ENCODE measurements at places on chromosomes 5 and 9.

DNA sequence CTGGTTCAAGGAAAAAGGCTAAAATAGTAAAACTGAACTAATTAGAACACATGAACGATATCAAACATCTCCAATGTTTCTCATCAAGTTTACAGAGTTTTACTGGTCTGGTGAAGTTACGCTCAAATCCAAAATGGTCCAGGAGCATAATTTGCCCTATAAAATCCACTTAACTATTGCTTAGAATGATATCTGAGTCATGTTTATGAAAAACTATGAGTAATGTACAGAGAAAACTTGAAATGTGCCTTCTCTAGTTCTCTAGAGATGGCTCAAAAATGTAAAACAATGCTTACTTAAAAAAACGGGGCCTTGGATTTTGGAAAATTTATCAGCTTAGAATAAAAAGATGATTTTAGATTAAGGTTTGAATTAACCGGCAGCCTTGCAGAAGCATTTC lies 108.1 kb downstream of the FBXW11 start:
- DNase-seq, result no peak

DNA sequence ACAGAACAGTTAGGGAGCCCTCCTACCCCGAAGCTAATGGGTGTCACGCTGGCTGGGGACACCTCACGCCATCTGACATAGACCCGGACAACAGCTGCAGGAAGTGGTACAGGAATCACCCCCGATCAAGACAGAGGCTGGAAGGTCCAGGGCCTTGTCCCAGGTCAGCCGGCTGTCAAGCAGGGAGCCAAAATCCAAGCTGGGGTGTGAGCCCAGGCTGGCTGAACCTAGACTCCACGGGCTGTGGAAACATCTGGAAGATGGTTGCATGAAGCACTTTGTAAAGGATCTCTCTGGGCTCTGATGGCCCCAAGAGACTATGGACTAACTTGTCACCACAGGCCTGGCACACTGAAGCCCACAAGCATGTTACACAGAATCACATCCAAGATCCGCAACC lies 68.9 kb upstream of the STXBP1 start:
- no peak for DNase-seq

- DNase-seq, result no peak
Measured at GRCh38 chr9:109857336-109857735, 77.3 kb downstream of the PALM2AKAP2 start.

DNA sequence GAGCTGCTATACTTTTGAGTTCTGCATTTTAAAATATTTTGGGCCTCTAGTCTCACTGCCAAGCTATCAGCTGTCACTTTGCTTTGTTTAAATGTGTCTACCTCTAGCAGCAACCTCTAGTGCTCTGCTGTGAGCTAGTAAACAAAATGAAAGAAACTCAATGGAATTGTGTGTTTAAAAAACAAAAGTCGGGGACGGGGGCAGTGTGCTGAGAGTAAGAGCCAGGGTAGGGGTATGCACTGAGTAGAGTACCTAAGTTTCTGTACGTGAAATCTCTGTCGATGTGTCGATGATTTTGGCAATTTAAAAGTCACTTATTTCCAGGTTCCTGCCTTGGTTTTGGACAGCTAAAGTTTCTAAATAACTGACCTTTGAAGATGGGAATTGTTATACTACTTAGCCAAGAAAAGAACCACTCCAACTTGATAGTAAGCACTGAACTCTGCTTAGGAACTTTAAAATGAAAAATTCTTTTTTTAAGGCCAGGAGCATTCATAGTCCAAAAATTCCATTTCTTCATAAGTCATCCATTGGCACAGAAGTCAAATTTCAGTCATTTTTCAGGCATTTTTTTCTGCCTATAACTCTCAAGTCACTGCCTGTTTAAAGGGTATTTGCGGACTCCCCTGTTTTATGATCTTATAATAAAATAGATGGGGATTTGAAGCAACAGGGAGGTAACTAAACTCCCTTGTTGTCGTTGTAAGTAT lies 111.5 kb downstream of the SAXO1 start:
- DNase-seq, result no peak

- no peak for DNase-seq
Measured at GRCh38 chr9:133372144-133372543, 3.7 kb downstream of the SURF4 start.

DNA sequence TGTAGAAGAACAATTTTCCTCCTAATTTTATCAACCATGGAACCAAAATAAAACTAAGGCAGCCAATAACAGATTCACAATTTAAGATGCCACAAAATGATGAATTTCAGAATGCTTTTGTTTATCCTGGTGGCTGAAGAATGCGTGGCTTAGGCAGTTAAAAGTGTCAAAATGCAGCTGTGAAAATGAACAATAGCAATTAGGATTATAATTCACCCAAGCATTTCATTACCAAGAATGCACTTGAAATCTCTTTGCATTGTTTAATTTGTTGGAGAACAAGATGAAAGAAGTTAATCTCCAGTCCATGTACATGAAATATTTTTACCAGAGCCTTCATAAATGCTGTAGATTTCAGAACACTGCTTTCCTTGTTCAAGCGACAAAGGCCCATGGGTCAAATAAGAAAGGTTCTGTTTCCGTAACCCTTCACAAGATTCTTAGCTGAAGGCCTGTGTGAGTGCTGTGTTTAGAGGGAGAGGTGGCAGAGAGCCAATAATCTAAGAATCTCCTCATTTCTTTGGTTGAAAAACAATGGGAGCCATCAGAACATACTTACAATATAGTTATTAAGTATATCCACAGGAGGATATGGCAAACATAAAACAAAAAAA lies 39.3 kb downstream of the CLINT1 start:
- no peak for DNase-seq

DNA sequence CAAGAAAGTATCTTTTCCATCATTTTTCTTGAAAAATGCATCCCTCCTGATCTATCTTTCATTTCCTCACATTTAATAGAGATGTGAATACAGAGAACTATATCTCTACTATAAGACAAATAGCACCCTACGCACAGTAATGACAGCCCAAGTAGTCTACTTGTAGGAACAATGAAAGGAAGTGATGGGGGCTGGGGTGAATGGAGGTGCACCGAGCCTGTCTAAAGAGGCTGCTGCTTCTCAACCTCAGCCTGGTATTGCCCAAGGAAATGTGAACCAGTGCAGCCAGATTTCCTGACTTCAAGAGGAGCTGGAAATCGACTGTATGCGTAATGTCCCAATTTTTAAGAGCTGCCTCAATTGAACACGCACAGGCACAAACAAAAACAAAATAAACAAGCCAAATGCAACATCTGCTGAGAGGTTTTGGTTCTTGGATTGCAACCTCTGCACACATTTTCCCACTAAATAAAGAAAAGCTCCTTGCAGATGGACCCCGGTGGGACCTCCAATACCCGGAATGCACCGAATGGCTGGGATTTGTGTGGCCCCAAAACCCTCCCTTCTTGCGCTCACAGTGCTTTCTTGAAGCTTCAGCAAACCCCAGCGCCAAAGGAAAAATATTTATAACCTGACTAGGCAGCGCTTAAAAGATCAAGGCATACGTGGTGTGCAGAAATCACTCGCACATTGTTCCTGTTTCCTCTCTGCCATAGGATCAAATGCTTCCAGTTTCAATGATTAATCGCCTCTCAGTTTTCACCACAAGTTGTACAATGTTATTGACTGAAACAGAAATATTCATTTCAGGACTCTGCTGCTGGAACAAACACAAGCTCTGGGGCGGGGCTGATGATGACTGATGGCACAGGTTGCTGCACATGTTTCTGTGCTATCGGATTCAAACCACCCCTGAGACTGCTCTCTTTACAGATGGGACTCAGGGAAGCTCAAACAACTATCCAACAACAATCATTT lies 68.3 kb downstream of the KCNIP1 start:
- DNase-seq, result peak; percentile 90

- DNase-seq, result no peak
Measured at GRCh38 chr5:61098251-61098995, 63.8 kb downstream of the SMIM15 start.

DNA sequence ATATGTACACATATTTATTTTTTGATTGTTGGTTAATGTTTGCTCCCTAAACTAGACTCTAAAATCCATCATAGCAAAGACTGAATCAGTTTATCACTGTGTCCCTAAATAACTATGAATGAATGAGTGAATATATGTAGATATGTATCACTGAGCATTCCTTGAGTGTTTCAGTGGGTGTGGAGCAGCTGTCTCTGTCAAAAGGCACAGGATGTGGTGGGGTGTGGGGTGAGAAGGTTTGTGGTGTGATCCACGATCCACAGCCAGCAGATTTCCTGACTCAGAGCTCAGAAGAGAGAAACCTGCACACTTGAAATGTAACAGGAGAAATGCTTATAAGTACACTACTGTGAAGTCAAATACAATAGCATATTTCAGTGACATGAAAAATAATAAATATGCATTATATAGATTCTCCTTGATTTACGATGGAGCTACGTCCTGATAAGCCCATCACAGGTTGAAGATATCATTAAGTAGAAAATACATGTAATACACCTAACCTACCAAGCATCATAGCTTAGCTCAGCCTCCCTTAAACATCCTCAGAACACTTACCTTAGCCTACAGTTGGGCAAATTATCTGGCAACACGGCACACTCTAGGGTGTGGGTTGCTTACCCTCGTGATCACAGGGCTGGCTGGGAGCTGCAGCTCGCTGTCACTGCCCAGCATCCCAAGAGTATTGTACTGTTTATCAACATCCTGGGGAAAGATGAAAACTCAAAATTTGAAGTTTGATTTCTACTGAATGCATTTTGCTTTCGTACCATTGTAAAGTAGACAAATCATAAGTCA lies 287.0 kb downstream of the GAS1 start:
- DNase-seq, result peak; percentile 45

- no peak for DNase-seq
Measured at GRCh38 chr5:150603491-150603890, 37.0 kb upstream of the SYNPO start.

DNA sequence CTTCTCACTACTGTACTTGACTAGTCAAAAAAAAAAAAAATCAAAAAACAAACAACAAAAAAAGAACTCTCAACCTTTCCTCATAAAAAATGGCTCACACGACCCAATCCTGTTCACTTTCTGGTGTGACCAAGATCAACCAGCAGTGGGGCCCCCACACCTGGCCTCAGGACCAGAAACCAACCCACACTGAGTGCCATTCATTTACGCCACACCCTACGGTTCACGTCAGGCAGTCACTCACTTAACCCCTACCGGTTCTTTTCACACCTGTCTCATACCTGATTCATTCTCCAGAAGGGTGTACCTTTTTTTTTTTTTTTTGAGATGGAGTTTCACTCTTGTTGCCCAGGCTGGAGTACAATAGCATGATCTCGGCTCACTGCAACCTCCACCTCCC lies 5.7 kb downstream of the SUSD1 start:
- DNase-seq, result no peak

GRCh38 chr5:93053825-93054224 lies 527.2 kb downstream of the NR2F1-AS1 start:
- DNase-seq, result no peak

Data from activated CD4-positive, alpha-beta T cell treated with anti-CD3 and anti-CD28 coated beads for 36 hours (primary cell).